MCF 10A (cell line): ENCODE measurements at places on chromosomes 16 and 17. TPM values are rescaled to one million over a fixed set of nuclear protein-coding genes. Genes with fewer than 3 reads are reported as not detected.

- no peak for DNase-seq
Measured at GRCh38 chr17:9549215-9549614, 26.4 kb downstream of the STX8 start.

The MILR1 gene
- 9.8 and 15.8 TPM in 2 replicates for total RNA-seq

GRCh38 chr17:80124351-80124981 lies 22.5 kb downstream of the EIF4A3 start:
- DNase-seq, result peak; percentile 5

- no peak for DNase-seq
Measured at GRCh38 chr17:76601065-76601464, 15.4 kb upstream of the ST6GALNAC2 start.

The NPIPA3 gene
- total RNA-seq, result 3.2 and 3.3 TPM in 2 replicates

DNA sequence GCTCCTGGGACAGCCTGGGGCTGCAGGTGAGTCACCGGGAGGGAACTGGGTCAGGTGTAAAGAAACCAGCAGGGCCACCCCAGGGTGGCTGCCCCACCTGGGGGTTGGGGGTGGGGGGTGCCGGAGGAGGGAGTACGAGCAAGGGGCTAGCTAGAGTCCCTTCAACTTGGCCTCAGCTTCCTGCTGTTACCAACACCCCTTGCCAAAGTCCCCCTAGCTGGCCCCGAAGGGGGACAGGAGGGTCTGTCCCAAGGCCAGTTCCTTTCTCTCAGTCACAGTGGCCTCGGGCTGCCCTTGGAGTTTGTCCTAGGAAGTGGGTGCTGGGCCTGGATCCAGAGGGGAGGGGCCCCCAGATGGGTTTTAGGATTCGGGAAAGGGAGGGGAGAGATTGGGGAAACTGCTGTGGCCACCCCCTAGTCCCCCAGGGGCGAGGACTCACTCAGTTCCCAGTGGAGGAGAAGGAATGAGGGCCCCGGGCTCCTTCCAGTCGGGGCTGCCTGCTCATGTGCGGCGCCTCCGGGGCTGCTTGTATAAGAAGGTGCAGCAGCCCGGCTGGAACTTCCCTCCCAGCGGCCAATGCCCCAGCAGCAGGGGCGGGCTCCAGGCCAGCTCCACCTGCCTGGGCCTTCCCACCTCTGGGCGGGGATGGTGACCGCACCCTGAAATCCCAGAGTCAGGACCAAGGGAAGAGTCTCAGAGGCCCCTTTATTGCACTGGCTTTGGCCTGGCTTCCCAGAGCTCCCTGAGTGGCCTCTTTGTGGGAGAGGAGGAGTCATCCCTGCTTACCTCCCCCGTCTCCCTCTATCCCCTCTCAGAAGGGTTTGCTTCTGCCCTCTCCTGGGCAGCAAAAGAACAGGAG lies 7.3 kb downstream of the ARHGAP27 start:
- DNase-seq, result peak; percentile 97

- DNase-seq, result no peak
Measured at GRCh38 chr17:56773124-56773523, 60.6 kb downstream of the C17orf67 start.

DNA sequence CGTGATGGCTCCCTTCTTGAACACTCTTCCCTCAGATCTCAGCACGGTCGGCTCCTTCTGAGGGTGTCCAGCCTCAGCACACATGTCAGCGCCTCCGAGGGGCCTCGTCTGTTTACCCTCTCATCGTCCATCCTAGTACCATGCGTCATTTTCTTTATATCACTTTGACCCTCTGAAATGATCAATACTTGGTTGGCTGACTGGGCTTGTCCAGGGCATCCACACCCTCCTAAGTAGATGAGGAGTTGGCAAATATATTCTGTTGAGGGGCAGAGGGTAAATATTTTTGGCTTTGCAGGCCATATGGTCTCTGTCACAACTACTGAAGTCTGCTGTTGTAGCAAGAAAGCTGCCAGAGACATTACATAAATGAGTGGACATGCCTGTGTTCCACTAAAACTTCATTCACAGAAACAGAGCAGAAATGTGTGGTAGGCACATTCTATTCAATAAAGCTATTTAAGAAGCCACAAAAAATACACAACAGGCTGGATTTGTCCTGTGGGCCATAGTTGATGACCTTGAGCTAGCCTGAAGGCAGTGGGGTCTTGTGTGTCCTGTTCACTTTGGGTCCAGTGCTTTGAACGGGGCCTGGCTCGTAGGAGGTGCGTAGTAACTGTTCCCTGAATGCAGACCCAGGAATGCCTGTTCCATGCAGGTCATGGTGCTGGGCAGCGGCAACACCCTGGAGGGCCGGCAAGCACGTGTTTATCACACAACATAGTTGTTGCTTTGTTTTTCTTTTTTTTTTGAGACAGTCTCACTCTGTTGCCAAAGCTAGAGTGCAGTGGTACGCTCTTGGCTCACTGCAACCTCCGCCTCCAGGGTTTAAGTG lies 185.8 kb downstream of the SNX29 start:
- DNase-seq, result no peak

DNA sequence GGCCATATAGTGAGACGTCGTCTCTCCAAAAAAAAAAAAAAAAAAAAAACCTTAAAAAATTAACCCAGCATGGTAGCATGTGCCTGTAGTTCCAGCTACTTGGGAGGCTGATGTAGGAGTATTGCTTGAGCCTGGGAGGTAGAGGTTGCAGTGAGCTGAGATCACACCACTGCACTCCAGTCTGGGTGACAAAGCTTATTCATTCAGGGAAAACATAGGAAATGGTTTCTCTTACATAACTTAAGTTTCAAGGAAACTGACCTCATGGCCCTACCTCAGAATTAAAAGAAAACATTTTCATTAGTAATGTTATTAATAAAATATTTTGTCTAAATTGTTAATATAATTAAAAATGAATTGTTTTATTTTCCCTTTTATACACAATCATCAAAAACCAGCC lies 31.4 kb downstream of the COG1 start:
- no peak for DNase-seq

DNA sequence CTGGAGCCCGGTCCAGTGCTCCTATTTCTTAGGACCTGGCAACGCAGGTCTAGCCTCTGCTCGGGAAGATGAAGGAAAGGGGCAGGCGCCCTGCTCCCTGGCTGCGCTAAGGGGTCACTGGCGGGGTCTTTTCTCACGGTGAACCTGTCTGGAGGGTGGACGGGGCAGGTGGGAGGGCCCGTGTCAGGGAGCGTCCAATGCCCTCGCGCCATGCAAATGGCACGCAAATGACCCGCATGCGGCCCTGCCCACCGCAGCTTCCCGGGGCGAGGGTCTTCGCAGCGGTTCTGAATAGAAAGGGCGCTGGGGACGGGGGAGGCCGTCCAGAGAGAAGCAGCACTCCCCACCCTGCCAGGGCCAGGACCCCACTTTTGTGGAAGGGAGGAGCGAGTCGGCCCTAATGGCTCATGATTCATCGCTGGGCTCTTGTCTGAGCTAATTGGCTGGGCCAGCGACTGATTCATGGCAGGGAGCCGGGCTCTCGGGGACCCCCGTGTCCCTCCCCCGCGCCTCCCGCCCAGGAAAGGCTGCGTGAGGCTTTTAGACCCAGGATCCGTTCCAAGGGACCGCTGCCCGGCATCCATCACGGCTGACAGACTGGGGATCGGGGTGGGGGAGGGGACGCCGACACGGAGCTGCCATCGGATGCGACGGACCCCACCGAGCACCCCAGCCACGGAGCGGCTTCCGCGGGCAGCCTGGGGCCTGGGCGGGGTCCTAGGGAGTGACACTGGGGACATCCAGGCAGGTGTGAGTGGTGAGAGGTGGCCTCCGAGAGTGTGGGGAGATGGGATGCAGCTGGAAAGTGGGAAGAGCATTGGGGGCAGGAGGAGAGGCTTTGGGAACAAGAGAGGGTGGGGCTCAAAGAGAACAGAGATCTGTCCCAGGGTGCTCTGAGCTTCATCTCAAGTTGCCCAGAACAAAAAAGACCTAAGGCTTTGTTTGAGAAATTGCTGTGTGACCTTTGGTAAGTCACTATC lies 25.0 kb upstream of the NGFR start:
- DNase-seq, result no peak

The KRTAP1-1 gene
- not detected in 2 replicates for total RNA-seq

DNA sequence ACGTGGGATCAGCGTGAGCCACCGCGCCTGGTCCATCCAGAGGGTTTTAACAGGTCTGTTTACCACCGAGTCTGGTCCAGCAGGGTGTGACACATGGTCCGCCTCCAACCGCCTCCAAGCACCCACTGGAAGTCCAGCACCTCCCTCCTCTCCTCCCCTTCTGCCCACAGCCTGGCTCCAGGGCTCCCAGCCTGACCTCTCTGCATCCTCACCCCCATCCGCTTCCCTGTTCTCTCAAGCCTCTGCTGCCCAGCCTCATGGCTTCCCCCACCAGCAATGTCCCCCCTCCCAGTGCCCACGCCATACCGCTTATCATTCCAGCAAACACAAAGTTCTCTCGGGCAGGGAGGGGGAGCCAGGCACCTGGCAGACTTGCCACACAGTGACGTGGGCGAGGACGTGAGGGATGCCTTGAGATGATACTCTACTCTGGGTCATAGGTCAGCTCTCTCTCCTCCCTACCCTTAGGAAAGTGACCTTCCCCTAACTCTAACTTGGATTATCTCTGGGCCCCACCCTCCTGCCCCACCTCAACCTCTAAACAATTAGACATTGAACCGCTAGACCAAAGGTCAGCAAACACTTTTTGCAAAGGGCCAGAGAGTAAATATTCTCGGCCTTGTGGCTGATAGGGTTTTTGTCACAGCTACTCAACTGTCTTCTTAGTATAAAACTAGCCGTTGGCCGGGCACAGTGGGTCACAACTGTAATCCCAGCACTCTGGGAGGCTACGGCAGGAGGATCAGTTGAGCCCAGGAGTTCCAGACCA lies 23.1 kb downstream of the CDC42EP4 start:
- no peak for DNase-seq

DNA sequence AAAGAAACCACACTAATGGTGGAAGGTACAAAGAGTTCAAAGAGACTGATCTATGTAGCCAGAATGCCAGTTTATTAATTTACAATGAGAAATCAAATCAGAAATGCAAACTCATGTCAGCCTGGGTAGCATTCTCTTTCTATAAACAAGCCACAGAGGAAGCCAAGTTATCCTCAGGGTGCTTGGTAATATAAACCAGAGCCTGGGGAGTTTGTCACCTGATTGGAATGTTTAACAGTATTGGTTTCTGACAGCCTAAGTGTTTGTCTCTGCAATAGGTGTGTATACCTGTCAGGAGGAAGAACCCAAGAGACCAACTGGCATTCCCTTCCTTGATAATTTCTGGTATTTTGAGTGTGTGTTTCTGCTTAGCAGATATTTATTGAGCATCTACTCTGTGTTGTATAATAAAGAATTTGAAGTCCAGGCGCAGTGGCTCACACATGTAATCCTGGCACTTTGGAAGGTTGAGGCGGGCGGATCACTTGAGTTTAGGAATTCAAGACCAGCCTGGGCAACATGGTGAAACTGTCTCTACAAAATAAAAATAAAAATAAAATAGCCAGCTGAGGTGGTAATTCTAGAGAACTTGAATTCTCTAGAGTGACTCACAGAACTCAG lies 3.1 kb upstream of the C17orf58 start:
- peak; percentile 33 for DNase-seq

- no peak for DNase-seq
Measured at GRCh38 chr16:4327386-4328045, 11.6 kb downstream of the GLIS2 start.

GRCh38 chr16:29736112-29736511 lies 9.7 kb downstream of the C16orf54 start:
- DNase-seq, result no peak

DNA sequence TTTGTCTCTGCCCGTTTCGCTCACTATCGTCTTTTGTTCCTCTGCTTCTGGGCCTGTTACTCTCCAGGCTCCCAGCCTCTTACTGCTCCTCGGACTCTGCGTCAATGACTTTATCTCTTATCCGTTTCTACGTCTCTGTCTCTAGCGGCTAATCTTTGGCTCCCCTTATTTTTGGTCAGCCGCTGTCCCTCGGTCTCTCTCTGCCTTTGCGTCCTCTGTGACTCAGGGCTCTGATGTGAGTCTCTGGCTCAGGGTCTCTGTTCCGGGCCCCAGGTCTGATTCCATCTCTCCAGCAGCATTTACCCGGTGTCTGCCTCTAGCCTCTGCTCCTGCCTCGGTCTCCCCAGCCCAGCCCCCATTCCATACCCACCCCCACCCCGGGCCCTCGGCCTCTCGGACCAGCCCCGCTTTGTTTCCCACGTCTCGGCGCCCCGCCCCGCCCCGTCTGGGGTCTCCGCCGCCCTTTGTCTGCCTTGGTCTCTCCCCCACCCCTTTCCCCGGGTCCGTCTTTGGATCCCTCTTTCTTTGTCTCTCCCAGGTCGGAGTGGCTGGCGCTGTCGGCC lies 547 bp upstream of the ZNF48 start:
- no peak for DNase-seq

GRCh38 chr16:4392382-4393239 lies 21.0 kb downstream of the VASN start:
- peak; percentile 77 for DNase-seq

The CIBAR2 gene
- not detected in 2 replicates for total RNA-seq
